ENCODE measurements at places on chromosomes 13 and 19. TPM values are rescaled to one million over a fixed set of nuclear protein-coding genes. Genes with fewer than 3 reads are reported as not detected.

DNA sequence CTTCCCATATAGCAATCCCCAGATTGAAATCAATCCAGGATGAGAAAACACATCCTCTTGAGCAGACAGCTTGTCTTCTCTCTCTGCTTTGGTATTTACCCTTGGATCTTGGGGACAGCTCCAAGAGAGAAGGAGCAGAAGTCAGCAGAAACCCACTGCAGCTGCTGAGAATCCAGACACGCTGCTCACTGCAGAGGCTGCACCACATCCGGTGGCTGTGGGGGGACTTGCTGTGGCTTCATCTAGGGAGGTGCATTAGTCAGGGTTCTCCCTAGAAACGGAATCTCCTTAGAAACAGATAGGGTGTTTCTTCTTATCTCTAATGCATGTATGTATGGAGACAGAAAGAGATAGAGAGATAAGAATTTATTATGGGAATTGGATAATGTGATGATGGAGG, 2.7 kb downstream of the CYP4F12 start:
- DNase-seq: no peak

DNA sequence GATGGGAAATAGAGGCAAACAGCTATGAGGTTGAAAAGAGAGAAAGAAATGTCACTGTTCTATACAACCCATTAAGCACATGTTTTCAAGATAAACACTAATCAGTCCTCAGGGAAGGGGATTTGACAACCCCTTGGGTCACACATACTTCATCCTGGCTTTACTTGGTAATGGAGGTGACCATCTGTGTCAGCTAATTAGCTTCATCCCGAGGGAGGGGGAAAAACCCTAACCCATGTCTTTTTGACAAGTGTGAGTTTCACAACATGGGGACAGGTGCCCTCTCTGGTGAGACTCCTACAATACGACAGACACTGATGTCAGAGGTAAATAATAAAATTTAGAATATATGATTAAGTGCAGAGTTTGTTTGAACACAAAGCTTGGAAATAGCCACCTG, 43.1 kb downstream of the ZNF611 start:
- no peak for DNase-seq

DNA sequence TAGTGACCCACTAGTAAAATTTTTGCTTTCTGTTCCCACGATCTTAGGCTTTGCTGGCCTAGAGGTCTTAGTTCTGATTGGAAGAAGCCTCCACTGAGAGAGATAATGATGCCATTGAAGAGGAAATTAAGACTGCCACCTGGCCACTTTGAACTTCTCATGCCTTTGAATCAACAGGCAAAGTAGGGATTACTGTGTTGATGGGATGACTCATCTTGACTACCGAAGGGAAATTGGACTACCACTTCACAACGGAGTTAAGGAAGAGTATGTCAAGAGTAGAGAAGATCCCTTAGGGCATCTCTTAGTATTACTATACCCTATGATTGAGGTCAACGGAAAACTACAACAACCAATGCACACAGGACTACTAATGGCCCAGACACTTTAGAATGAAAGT, 12.7 kb upstream of the FREM2 start:
- DNase-seq: peak; percentile 36

The CCL25 gene
- total RNA-seq: not detected

DNA sequence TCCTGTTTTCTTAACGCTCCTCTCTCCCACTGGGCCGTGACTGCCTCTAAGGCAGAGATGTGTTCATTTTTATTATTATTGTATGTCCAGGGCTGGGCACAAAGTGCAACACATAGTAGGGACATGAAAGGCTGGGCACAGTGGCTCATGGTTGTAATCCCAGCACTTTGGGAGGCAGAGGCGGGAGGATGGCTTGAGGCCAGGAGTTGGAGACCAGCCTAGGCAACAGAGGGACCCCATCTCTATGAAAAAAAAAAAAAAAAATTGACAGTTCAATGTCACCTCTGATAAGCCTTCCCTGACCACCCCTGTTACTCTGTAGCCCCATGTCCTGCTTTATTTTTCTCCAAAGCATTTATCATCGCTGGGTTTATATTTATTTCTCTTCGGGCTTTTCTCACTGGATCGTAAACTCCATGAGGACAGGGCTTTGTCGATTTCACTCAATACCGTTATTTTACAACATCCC, 481 bp upstream of the SAE1 start:
- no peak for DNase-seq

DNA sequence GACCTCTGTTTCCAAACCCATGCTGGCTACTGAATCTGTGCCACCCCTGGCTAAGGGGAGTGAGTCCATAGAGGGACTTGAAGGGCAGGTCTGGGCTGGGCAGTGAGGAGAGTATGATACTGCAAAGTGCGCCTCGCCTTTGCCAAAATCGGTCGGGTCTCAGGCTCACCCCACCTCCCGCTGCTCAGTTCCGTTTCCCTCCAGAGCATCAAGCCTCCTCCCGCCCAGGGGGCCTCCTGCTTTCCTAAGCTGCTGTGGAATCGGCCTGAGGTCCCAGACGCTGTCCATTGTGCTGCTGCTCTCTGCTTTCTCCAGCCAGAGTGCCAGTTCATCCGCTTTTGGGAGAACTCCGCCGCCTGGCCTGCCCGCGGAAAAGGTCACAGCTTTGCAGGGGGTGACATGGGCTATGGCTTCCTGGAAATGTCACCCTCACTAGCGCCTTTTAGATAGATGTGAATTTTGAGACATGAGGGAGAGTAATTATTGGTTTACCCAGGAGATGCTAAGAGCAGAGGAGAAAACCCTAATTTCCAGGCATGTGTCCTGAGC, 1418.4 kb downstream of the UQCRFS1 start:
- DNase-seq: no peak

DNA sequence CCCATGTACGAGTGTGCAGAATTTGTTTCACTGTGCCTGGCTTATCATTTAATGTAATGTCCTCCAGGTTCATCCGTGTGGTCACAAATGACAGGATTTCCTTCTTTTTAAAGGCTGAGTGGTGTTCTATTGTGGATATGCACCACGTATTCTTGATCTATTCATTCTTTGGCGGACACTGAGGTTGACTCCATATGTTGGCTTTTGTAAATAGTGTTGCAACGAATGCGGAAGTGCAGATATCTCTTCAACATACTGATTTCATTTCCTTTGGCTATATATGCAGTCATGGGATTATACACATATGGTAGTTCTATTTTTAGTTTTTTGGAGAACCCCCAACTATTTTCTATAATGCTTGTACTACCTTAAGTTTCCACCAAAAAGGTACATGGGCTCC, 13.0 kb downstream of the OR7A5 start:
- DNase-seq: no peak

DNA sequence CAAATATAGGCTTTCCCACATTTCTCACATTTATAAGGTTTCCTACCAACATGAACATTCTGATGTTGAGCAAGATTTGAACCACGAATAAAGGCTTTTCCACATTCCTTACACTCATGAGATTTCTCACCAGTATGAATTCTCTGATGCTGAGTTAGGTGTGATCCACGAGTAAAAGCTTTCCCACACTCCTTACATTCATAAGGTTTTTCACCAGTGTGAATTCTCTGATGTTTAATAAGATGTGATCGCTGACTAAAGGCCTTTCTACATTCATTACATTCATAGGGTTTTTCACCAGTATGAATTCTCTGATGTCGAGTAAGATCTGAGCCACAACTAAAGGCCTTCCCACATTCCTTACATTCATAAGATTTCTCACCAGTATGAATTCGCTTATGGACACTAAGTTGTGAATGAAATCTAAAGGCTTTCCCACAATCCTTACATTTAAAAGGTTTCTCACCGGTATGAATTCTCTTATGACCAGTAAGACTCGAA, 19.0 kb downstream of the ZNF790 start:
- DNase-seq: no peak

GRCh38 chr13:40388617-40389016, 277.8 kb downstream of the FOXO1 start:
- no peak for DNase-seq

The TMEM221 gene
- not detected for total RNA-seq

The NXNL1 gene
- total RNA-seq: not detected

The DIRAS1 gene
- 0.74 TPM for total RNA-seq

The ZNF836 gene
- total RNA-seq: 4.3 TPM

GRCh38 chr19:44644402-44645016, 799 bp downstream of the PVR start:
- peak; percentile 76 for DNase-seq

The CGB5 gene
- total RNA-seq: not detected

The ZNF729 gene
- not detected for total RNA-seq

DNA sequence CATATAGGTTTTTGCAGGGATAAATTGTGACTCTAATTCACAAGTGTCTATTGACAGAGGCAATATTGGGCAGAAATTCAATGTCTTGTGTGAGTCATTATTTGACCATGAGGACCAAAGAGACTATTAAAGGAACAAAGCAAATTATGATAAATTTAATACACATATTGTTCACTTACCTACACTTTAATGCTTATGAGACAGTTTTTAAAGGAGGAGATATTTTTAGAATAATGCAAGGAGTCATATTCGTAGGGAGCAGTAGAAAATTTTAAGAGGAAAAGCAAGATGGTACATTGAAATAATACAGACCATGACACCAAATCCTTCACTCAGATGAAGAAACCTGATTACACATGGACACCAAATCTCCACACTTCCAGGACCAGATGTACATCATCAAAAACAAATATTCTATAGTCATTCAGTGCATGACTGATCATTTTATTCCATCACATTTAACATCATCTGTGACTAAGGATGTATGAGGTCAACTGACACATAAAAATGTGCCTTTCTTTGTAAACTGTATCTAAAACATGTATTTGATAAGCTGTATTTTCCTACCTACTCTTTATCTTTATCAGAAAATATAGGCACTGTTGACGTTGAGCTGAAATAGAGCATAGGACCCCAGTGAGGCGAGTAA, 4.2 kb upstream of the OR7A17 start:
- DNase-seq: no peak

- DNase-seq: no peak
Observed at GRCh38 chr13:36377826-36378468, 31.8 kb upstream of the SPART start.

GRCh38 chr13:79405501-79405830, 589 bp downstream of the RBM26 start:
- DNase-seq: peak; percentile 40

GRCh38 chr13:106566641-106567473, 1.1 kb downstream of the ARGLU1 start:
- peak; percentile 73 for DNase-seq

DNA sequence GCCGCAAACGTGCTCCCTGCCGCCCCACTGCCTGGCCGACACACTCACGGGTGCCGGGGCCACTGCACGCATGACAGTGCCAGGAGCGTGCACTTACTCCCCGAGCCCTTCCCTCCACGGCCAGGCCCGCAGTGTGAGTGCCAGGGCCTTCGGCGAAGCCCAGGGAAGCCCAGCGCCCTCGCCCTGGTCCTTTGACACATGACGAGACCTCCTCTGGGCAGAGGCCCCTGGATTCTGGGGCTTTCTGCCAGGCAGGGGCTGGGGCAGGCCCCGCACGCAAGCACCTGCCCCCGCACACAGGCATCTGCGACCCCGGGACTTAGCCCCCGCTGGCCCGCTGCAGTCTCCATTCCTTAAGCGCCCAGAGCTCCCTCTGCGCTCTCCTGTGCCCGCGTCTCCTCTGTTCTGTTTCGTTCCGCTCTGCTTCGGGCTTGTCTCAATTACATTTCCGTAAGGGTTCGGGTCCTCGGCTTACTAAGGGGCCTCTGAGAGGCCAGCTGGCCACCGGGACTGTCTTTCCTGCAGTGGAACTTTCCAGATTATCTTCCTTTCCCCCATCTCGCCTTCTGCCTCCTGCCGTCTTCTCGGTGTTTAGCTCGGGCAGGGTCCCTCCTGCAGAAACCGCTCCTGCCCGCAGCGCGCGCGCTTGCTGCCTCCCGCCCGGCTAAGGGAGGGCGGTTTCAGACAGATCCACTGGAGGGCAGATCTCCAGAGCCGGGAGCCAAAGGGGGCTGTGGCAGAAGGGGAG, 98.8 kb downstream of the ING1 start:
- DNase-seq: no peak

GRCh38 chr19:751501-752341, 809 bp downstream of the MISP start:
- peak; percentile 88 for DNase-seq

The PCDH9 gene
- total RNA-seq: 7.2 TPM

The BRSK1 gene
- 5.1 TPM for total RNA-seq

- DNase-seq: no peak
Observed at GRCh38 chr19:10364644-10365043, 15.7 kb downstream of the TYK2 start.

GRCh38 chr13:82147526-82147925, 1734.7 kb downstream of the SLITRK1 start:
- DNase-seq: peak; percentile 63

- DNase-seq: no peak
Observed at GRCh38 chr13:112951674-112952371, 17.2 kb upstream of the MCF2L start.

- no peak for DNase-seq
Observed at GRCh38 chr13:67150608-67151007, 79.5 kb downstream of the PCDH9 start.

- no peak for DNase-seq
Observed at GRCh38 chr13:99356012-99356261, 48.7 kb upstream of the GPR183 start.

DNA sequence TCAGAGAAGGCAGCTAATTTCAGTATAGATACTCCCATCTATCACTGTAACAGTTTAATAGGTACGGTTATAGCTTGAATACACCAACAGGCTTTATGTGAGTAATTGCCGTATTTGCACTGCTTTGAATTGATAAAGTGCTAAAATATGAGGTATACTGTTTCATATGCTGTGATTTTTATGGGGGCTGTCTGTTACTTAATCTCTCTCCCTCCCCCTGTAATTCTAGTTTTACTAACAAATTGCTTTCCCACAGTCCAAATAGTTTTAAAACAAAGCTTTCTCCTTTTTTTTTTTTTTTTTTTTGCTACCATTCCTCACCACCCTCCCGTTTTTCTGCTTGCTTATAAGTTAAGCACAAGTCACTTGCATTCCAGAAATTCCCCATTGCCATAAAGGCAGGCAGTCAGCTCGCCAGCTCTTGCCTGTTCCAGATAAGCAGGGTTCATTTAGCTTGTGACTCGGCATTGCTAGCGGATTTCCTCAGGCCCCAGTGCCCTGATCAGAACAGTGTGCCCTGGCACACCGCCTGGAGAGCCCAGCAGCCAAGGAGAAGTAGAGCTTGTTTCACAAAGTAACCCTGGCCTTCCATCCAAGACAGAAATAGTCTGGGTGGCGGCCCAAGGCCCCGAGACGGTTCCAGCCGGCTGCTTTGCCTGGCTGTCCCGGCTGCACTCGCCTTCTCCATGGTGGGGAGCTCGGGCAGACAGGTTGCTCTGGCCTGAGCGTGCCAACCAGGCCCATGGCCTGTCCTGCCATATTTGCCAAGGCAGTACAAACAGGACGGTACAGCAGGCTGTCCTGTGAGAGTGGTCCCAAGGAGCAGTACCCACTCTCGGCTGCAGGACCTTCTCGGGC, 43.5 kb upstream of the NPAS1 start:
- peak; percentile 61 for DNase-seq

- DNase-seq: no peak
Observed at GRCh38 chr13:66886264-66886663, 343.9 kb downstream of the PCDH9 start.

- DNase-seq: peak; percentile 82
Observed at GRCh38 chr19:2524840-2525723, 49.2 kb downstream of the GADD45B start.

The UPK1A gene
- not detected for total RNA-seq

The NBEA gene
- total RNA-seq: 4.6 TPM

The ANKRD24 gene
- total RNA-seq: 1.2 TPM

GRCh38 chr13:51453207-51453958, 547 bp upstream of the INTS6 start:
- peak; percentile 89 for DNase-seq
